ENCODE measurements at places on chromosomes 13 and 19. TPM values are rescaled to one million over a fixed set of nuclear protein-coding genes. Genes with fewer than 3 reads are reported as not detected.

- no peak for DNase-seq
Observed at GRCh38 chr19:50214699-50215543, 11.5 kb downstream of the MYH14 start.

GRCh38 chr19:6660930-6661329 is 9.0 kb downstream of the TNFSF14 start:
- no peak for DNase-seq

DNA sequence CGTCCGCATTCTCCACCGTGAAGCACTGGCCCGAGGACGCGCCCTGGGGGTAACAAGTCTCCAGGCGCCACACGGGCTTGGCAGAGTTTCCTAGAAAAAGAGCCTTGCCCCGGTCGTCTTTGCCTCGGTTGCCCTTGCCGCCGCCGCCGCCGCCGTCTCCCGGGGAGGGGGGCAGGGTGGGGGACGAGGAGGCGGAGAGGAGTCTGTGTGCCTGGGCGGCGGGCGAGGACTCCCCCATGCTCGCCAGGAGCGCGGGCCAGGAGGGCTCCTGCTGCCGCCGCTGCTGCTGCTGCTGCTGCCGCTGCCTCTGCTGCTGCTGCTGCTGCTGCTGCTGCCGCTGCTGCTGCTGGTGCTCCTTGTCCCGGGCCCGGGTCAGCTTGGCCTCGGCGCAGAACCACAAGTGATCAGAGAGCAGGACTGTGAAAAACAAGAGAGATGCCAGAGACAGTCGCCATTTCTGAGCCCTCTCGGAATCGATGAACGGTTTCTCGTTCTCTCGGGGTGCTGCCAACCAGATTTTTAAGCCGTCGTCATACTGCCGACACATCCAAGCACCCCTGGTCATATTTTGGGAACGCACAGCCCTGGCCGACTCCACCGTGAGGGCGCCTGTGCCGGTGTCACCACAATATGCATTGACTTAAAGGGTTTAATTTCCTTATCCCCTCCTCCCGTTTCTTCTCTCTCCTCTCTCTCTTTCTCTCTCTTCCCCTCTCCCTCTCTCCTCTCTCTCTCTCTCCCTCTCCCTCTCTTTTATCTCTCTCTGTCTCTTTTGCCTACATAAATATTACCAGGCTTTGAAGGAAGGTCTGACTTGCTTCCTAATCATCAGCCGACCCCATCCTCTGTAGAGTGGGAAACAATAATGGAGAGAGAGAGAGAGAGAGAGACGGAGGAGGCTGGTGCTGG is 349.1 kb downstream of the LIG4 start:
- DNase-seq: no peak

DNA sequence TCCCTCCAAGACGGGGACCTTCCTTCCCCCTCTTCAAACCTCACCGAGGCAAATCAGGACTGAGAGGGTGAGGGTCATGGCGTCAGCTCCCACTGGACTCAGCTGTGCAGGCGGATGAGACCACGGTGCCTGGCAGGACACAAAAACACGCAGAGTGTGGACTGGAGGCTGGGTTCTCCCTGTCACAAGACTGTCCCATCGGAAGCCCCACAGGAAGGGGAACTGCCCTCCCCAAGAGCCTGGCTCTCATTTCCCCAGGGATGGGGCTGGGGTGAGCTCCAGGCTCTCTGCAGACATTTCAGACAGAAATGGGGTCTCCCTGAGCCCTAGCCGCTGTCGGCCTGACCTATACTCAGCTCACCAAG is at the start of gene LILRB5:
TSS of gene LILRB5 (minus strand) at position 158 of the 365 bp plus-strand sequence. CDS start at position 78, 80 bp downstream.
- no peak for DNase-seq

DNA sequence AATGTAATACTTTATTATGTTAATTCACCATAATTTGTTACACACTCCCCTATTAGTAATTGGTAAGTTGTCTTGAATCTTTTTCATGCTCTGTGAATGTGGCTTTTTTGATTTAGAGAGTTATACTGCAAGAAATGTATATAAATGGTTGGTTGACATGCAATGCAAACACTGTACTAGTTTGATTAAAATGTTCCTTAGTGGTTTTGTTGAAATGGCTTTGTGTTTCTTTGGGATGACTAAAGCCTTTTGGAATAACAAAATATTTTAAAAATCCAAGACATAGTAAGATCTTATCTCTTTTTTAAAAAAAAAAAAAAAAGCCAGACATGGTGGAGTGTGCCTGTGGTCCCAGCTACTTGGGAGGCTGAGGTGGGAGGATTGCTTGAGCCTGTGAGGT is 10.5 kb downstream of the LAMP1 start:
- DNase-seq: no peak

- DNase-seq: no peak
Observed at GRCh38 chr13:85725433-85725832, 73.8 kb downstream of the SLITRK6 start.

GRCh38 chr19:16205205-16206045 is 7.7 kb downstream of the AP1M1 start:
- no peak for DNase-seq

DNA sequence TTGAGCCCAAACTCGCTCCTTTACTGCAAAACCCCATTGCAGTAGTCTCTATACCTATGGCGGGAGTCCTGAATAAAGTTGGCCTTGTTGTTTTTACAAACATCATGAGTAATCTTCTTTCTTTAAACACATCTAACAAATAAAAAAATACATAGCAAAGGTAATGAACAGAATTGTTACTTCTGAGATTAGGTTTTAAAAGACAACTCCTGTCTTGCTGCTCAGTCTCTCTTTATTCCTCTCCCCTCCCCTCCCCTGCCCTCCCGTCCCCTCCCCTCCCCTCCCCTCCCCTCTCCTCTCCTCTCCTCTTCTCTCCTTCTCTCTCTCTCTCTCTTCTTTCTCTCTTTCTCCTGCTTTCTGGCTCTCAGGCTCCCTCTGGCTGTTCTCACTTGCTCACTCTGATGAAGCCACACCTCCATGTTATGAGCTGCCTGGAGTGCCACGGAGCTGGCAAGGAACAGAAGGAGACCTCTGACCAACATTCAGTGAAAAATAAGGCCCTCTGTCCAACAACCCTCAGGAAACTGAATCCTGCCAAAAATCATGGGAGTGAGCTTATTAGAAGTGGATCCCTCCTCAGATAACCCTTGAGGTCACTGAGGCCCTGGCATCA is 300.7 kb upstream of the MIR17HG start:
- DNase-seq: no peak

- DNase-seq: no peak
Observed at GRCh38 chr19:13169769-13170168, 19.6 kb downstream of the IER2 start.

C19orf53 gene
- total RNA-seq: 197 TPM

LILRA1 gene
- total RNA-seq: not detected

LYL1 gene
- 4.0 TPM for total RNA-seq

All from epithelial cell of proximal tubule (primary cell).